ENCODE measurements at places on chromosomes 11 and 22.

DNA sequence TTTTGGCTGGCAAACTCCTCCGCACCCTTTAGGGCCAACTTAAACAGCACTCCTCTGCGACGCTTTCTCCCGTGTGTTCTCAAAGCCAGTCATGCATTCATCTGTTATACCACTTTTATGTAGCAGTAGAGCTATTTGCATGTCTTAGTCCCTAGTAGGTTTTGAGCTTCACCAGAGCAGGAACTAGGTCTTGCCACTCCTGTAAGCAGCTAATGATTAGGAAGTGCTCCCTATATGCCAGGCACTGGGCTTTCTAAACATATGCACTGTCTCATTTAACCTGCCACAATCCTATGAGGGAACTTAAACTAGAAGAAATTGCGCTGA lies 180.8 kb downstream of the DBX1 start:
- no peaks in the 10 kb centered on the region for H3K27me3 ChIP-seq
- no peak for DNase-seq
- no peak overlapping the region for H3K4me3 ChIP-seq
- no peaks in the 10 kb centered on the region for H3K4me1 ChIP-seq

- no peaks in the 10 kb centered on the region for H3K4me1 ChIP-seq
- DNase-seq = no peak
- H3K27ac ChIP-seq = no peak overlapping the region
- H3K27me3 ChIP-seq = no peaks in the 10 kb centered on the region
- H3K36me3 ChIP-seq = peaks cover 25% of the 10 kb centered on the region
- no peak overlapping the region for H3K4me3 ChIP-seq
These were observed 8.0 kb downstream of the GNG3 start for GRCh38 chr11:62715150-62716130.

GRCh38 chr11:120208777-120209176 lies 2.1 kb upstream of the OAF start:
- peak overlapping the region; percentile 79 for H3K27ac ChIP-seq
- H3K4me1 ChIP-seq = peaks cover 18% of the 10 kb centered on the region
- no peaks in the 10 kb centered on the region for H3K36me3 ChIP-seq
- H3K4me3 ChIP-seq = no peak overlapping the region
- DNase-seq = peak; percentile 68

- H3K27ac ChIP-seq = no peak overlapping the region
- H3K27me3 ChIP-seq = no peaks in the 10 kb centered on the region
- no peaks in the 10 kb centered on the region for H3K36me3 ChIP-seq
- DNase-seq = no peak
These were observed 1.6 kb upstream of the TRIM29 start for GRCh38 chr11:120139316-120140069.

GRCh38 chr11:73358071-73358470 lies 18.1 kb upstream of the RELT start:
- no peak overlapping the region for H3K4me3 ChIP-seq
- H3K36me3 ChIP-seq = peaks cover 4% of the 10 kb centered on the region
- no peak for DNase-seq
- H3K27ac ChIP-seq = no peak overlapping the region
- H3K27me3 ChIP-seq = no peaks in the 10 kb centered on the region

DNA sequence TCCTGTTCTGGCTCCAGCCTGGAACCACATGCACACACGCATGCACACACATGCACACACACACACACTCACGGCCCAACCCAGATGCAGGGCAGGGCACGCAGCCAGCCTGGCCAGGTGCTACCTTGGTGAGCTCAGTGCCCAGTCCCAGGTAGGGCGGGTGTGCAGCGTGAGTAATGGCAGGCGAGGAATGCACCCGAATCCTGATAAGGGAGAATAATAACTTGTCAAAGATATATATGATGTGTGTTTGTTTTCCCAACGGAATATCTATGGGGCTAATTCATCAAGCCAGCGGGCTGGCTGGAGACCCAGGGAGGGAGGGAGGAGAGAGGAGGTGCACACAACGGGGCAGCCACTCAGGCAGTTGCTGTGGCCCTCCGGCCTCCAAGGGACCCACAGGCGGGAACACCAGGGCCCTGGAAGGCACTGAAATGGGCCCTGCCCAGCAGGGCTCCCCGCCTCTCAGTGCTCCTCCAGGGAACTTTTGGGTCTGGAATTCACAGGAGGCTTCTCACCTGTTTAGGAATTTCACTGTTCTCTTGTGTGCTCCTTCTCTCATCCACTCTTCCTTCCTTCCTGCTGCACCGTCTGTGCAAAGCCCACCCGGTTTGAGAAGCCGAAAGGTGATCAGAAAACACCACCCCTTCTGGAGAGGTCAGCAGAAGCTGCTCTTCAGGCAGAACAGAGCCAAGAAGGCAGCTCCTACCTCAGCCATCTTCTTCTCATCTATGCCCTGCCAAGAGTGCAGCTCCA lies 79.0 kb downstream of the BUD13 start:
- no peaks in the 10 kb centered on the region for H3K36me3 ChIP-seq
- H3K27ac ChIP-seq = no peak overlapping the region
- H3K27me3 ChIP-seq = no peaks in the 10 kb centered on the region
- no peaks in the 10 kb centered on the region for H3K4me1 ChIP-seq

DNA sequence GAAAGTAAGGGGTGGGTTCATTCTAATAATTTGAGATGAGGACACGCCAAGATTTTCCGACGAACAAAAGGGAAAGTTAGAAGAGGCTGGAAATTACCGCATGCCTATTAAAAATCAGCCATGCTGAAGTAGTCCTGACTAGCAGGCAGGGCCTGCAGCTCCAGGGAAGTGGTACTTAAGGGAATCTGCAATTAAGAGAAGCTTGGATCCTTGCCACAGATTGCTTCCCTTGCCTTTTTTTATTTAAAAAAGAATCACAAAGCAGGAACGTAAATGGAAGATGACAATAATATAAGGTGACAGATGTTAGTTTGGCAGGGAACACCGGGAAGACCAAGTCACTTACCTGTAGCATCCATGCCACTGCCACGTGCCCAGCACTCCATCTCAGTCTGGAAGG lies 359.3 kb downstream of the CADM1 start:
- DNase-seq = no peak
- no peak overlapping the region for H3K4me3 ChIP-seq
- H3K4me1 ChIP-seq = no peaks in the 10 kb centered on the region
- no peaks in the 10 kb centered on the region for H3K27me3 ChIP-seq
- no peaks in the 10 kb centered on the region for H3K36me3 ChIP-seq
- H3K27ac ChIP-seq = no peak overlapping the region

- H3K4me3 ChIP-seq = no peak overlapping the region
- H3K27ac ChIP-seq = no peak overlapping the region
- H3K36me3 ChIP-seq = no peaks in the 10 kb centered on the region
- H3K4me1 ChIP-seq = no peaks in the 10 kb centered on the region
These were observed 376.0 kb downstream of the CADM1 start for GRCh38 chr11:115128226-115128625.

- no peaks in the 10 kb centered on the region for H3K36me3 ChIP-seq
- no peaks in the 10 kb centered on the region for H3K27me3 ChIP-seq
- H3K4me1 ChIP-seq = peaks cover 28% of the 10 kb centered on the region
- H3K4me3 ChIP-seq = peak overlapping the region; percentile 27
- DNase-seq = peak; percentile 91
- peak overlapping the region; percentile 91 for H3K27ac ChIP-seq
These were observed 46.6 kb upstream of the TCF20 start for GRCh38 chr22:42317008-42317407.

DNA sequence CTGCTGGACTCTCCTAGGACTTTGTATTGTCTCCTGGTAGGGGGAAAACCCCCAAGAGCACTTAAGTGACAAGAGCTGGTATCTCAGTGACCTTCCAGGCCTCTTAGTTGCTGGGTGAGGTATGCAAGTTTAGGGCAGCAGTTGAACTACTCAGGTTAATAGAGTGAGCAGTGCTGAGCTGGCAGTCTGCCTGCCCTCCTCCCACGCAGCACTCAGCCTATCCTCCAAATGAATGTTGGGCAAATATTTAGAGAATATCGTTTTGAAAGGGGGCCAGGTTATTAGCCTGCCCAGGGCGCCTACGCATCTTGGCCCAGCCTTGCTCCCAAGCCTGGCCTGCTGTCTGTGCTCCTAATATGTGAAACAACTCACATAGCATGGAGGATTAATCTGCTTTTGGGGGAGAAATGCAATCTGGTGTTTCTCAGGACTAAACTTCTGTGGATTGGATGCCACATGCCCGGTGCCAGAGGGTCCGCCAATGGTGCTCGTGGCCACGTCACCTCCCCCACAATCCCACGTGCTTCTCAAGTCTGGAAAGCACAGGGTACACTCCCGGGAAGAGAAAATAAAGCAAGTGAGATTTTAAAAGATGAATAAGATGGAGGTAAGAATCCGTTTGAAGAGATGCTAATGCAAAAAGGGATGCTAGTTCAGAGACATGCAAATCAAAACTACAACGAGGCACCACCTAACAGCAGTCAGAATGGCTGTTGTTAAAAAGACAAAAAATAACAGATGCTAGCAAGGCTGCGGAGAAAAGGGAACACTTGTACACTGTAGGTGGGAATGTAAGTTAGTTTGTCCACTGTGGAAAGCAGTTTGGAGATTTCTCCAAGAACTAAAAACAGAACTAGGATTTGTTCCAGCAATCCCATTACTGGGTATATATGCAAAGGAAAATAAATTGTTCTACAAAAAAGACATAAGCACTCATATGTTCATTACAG lies 67.7 kb downstream of the SPON1 start:
- H3K27me3 ChIP-seq = no peaks in the 10 kb centered on the region
- DNase-seq = peak; percentile 67
- H3K4me3 ChIP-seq = no peak overlapping the region
- H3K27ac ChIP-seq = peak overlapping the region; percentile 53
- H3K36me3 ChIP-seq = no peaks in the 10 kb centered on the region
- H3K4me1 ChIP-seq = peaks cover 3% of the 10 kb centered on the region

DNA sequence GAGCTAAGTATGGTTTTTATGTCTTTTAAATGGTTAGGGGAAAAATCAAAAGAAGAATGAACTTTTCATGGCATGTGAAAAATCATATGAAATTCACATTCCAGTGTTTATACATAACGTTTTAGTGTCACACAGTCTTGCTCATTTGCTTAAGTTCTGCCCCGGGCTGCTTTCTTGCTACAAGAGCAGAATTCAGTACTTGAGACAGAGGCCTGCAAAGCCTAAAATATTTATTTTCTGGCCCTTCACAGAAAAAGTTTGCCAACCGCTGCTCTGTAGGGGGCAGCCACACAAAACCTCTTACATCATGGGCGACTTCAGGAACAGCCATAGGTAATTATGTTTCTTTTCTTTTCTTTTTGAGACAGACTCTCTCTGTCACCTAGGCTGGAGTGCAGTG lies 1.0 kb upstream of the ATG2A start:
- no peak for DNase-seq
- H3K27me3 ChIP-seq = no peaks in the 10 kb centered on the region
- peak overlapping the region; percentile 70 for H3K4me3 ChIP-seq
- H3K36me3 ChIP-seq = peaks cover under 1% of the 10 kb centered on the region
- H3K27ac ChIP-seq = peak overlapping the region; percentile 52

All from colonic mucosa (tissue), 4 donors.